ENCODE measurements at places on chromosomes 2 and 18. TPM values are rescaled to one million over a fixed set of nuclear protein-coding genes. Genes with fewer than 3 reads are reported as not detected.
A peak's percentile ranks its signal among the peaks of the same experiment; 100 is the strongest.

Gene VAMP8
- total RNA-seq, result 272 TPM

Gene CCDC150
- 1.5 TPM for total RNA-seq

Gene FAM124B
- 4.8 TPM for total RNA-seq

Gene ASPRV1
- 1.9 TPM for total RNA-seq

Gene STARD6
- not detected for total RNA-seq

GRCh38 chr18:36255072-36255698, 42.3 kb upstream of the FHOD3 start:
- no peak for DNase-seq

- no peak for DNase-seq
Observed at GRCh38 chr18:46166261-46166970, 62.2 kb downstream of the HAUS1 start.

DNA sequence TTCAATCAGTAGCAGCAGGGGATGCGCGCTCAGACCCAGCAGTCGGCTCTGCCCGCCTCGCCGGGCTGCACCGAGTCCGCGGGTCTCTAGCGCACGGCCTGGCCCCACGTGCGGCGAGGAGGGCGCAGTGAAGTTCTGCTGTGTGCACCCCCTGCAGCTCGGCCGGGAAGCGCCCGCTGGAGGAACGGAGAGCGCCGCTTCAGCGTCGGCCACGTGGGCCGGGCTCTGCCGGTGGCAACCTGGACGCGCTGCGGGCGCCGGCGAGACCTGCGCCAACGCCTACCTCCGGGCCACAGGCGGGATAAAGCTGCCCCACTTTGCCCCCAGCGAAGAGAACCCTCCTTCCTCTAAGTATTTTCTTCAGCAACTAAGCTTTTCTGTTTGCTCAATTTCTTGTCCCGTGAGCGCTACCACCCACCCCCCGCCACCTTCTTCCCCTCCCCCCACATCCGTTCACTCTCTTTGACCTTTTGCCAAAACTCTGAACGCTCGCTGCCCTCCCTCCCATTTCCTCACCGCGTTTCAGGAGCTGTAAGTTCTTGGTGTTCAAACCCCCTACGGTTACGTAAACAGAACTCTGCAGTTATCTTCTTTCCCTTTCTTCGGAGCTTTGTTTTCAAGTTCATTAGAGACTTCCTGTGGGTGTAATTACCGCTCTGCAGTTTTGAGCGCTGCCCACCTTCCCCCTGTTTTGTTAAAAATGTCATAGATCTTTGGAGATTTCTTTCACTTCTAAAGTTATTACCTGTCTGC, 42.6 kb upstream of the EDAR start:
- peak; percentile 64 for DNase-seq

DNA sequence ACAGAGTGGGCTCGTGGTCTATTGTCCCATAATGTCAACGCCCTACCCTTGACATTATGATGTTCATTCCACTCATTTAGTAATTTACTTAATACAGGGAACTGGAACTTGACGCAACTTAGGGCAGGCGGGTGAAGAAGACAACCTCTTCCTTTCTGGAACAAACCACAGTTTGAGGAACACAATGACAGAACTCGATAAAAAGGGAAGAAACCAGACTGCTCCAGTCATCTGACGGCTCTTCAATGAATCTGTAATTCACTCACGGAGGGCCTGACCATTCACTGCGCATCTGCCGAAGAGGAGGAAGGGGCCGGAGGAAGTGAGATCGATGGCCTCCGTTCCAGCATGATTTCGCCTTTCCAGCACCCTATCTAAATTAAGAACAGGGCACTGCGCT, 83.2 kb downstream of the BCL2 start:
- peak; percentile 64 for DNase-seq

GRCh38 chr2:100889286-100889685, 69.3 kb downstream of the NPAS2 start:
- no peak for DNase-seq

DNA sequence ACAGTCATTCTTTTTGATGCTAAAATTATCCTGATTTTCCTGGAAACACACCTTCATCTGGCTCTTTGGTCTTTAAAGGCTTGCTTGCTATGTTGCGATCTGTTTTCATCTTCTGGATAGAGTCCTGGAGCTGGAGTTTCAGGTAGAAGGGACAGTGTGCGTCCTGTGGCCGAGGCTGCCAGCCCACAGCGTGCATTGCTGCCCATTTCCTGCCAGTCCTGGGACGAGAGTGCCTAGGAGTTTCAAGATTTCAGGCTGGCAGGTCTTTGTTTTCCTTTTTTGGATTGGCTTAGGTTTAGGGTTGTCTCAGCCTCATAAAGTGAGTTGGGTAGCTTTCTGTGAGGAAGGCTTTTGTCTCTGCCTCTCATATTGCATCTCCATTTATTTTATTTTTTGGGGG, 14.5 kb downstream of the DGKD start:
- DNase-seq, result no peak
